Fibroblast of the conjunctiva (primary cell): ENCODE measurements at places on chromosomes 1 and 21.

DNA sequence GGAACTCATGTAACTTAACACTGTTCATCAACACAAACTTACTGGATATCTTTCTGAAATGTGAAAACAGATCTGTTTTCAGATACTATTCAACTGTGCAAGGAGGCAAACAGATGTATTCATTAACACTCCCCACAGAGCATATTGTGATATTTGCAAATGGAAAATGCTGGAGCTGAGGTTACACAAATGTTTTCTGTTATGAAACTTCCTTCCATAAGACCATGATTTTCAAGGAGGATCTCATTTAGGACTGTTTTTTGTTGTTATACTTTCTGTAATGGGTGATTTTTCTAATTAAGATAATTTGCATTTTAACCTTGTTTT is 56.1 kb downstream of the GABPA start:
- no peak for DNase-seq

DNA sequence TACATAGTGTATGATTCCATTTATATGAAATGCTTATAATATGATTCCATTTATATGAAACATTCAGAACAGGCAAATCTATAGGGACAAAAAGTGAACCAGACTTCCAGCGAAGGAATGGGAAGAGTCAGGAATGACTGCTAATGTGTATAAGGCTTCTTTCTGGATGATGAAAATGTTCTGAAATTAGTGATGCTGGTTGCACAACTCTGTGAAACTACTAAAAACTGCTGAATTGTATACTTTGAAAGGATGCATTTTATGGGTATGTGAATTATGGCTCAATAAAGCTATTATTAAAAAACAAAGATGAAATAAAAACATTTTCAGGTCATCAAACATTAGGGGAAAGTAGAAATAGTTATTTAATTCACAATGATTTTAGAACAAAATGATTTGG is 14.1 kb upstream of the IL24 start:
- DNase-seq: no peak

- no peak for DNase-seq
Observed at GRCh38 chr1:73343947-73344346, 854.0 kb downstream of the LRRIQ3 start.

GRCh38 chr1:21939650-21940374 is 2.7 kb upstream of the HSPG2 start:
- peak; percentile 84 for DNase-seq

- no peak for DNase-seq
Observed at GRCh38 chr1:37634992-37635902, 555 bp upstream of the RSPO1 start.

DNA sequence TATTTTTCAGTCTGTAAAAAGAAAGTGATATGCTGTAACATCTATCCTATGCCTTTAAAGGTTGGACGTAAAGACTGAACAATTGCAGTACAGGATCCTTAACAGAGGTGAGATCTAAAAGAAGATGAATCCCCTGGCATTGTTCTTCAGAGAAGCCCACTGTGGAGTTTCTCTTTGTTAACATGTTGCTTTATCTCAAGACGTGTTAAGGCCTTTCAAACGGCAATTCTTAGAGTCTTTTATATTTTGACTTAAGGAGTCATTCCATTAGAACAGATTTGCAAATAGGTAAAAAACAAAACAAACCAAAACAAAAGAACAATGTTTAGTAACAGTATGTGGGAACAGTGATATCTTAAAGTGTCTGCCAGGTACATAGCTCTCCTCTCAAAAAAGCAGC is 225.1 kb upstream of the ZP4 start:
- no peak for DNase-seq

GRCh38 chr1:186806477-186806876 is 22.3 kb upstream of the PLA2G4A start:
- DNase-seq: no peak

DNA sequence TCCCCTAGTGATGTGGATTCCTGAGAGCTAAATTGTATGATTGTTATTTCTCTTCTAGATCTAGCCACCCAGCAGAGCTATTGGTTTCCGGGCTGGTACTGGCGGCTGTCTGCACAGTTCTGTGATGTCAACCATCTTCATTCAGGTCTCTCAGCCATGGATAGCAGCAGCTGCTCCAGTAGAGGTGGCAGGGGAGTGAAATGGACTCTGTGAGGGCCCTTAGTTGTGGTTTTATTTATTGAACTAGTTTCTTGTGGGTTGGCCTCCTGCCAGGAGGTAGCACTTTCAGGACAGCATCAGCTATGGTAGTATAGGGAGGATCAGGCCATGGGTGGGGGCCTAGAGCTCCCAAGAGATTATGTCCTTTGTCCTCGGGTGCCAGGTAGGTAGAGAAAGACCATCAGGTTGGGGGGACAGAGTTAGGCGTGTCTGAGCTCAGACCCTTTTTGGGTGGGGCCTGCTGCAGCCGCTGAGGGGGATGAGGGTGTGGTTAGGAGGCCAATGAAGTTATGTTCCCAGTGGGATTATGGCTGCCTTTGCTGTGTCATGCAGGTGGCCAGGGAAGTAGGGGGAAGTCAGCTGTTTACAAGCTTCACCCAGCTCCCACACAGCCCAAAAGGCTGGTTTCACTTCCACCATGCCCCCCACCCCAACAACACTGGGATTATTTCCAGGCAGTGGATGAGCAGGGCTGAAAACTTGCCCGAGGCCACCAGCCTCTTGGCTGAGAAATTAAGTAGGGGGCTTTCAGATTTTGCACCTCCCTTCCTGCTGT is 55.1 kb upstream of the RGS4 start:
- DNase-seq: no peak

- DNase-seq: no peak
Observed at GRCh38 chr1:30322859-30323257, 400.5 kb downstream of the MATN1 start.

GRCh38 chr21:38311765-38312164 is 55.0 kb downstream of the KCNJ15 start:
- DNase-seq: no peak

DNA sequence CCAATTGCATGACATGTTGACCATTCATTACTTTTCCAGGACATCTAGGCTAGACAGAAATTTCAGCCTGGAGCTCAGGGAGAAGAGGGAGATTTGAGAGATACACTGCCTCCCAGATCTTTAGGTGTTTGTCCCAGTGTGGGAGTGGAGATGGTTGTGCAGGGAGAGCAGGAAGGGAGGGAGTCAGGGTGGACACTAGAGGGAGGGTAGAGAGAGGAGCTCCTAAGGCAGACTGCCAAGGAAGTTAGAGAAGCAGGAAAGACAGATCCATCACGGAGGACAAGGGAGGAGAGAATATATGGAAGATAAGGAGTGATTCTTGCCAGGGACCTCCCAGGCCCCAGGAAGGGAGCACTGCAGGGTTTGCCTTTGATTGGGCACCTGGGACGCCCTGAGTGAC is 8.7 kb downstream of the CDCA8 start:
- no peak for DNase-seq

- DNase-seq: no peak
Observed at GRCh38 chr1:158118713-158119402, 61.8 kb upstream of the CD1D start.

DNA sequence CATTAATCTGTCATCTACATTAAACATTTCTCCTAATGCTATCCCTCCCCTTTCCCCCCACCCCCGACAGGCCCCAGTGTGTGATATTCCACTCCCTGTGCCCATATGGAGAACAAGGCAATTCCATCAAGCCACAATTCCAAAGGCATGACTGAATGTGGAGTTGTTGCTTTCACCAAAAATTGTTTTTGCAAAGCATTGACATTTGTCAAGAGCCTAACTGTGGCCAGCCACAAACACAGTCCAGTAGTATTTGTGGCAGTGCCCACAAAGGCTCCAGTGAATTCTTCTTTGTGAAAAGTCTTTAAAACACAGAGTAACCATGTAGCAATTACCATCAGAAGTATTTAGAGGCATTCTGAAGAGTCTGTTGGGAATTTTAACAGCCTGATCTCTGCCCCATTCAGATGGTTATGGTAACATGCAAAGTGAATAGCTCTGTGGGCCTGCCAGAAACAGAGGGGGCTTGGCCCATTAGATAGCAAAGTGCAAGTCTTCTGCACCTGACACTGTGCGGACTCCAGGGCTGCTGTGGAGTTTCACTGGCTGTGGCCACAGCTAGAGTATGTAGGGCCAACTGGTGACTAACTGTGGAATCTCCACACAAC is 11.6 kb upstream of the LRRC53 start:
- no peak for DNase-seq

GRCh38 chr1:20478057-20478635 is 7.9 kb downstream of the CAMK2N1 start:
- no peak for DNase-seq

DNA sequence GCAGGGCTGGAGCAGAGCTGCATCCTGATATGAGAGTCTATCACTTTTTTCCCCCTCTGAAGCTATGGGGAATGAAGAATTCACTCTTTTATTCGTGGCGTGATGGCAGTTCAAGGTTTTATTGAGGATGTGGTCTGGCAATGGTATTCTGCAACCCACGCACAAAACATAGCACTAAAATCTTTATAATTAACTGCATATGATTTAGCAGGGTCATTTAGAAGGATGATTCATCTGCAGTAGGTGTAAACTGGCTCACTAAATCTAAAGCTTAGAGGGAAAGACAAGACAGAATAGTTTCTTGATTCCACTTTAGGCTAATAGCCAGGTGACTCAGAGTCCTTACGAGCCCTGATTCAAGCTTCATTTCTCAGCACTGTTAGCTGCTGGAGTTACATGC is 25.0 kb upstream of the CHRM3 start:
- DNase-seq: peak; percentile 65

- DNase-seq: no peak
Observed at GRCh38 chr1:186689376-186689775, 9.2 kb upstream of the PTGS2 start.
